ENCODE measurements at places on chromosomes 3 and 15. TPM values are rescaled to one million over a fixed set of nuclear protein-coding genes. Genes with fewer than 3 reads are reported as not detected.

The CHDH gene
- polyA plus RNA-seq: 2.4 TPM

The NEK10 gene
- polyA plus RNA-seq: 1.8 TPM

- no peak for DNase-seq
Measured at GRCh38 chr15:27327467-27328025, 356.6 kb downstream of the GABRG3 start.

DNA sequence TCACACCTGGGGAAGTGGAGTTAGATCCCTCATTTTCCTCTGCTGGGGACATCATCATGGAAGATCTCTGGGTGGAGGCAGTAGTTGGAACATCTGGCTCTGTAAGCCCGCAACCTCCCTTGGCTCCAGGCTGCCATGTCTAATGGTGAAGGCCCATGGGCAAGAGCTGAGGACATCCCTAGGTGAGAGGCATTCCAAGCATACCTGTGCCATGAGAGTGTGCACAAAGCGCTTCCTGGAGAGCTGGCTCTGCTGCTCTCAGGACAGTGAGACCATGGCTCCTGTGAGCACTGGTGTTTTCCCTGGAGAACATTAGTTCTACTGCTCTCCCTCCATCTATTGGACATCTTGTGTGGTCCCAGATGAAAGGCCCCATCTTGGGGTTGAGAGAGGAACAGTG, 7.7 kb downstream of the MAPKAPK3 start:
- no peak for DNase-seq

- no peak for DNase-seq
Measured at GRCh38 chr3:189724356-189724755, 93.2 kb downstream of the TP63 start.

GRCh38 chr15:87362531-87362930, 894.0 kb downstream of the NTRK3 start:
- DNase-seq: no peak

Measured in left renal pelvis (tissue), 4 donors.